ENCODE measurements at places on chromosomes 11 and 22.

- no peak overlapping the region for H3K4me3 ChIP-seq
- DNase-seq = no peak
- H3K27me3 ChIP-seq = no peaks in the 10 kb centered on the region
Measured at GRCh38 chr11:10493041-10493663, 38.1 kb downstream of the AMPD3 start.

DNA sequence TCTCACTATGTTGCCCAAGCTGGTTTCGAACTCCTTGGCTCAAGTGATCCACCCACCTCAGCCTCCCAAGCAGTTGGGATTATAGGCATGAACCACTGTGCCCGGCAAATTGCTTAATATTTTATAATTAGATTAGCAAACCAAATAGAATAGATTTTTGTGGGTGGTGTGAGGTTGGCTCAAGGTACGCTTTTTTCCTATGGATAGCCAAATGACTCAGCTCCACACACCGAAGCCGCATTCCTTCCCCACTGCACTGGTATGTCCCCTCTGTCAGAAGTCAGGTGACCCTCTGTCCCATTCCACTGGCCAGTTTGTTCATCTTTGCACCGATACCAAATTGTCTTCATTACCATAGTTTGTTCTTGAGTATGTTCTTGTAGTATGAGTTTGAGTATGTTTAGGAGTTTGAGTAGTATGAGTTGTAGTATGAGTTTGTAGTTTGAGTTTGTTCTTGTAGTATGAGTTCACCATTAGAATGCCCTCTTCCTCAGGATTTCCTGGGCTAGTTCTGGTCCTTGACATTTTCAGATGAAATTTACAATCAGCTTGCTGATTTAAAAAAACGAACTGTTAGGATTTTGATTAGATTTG is 19.4 kb downstream of the SUSD2 start:
- no peaks in the 10 kb centered on the region for H3K27me3 ChIP-seq
- peaks cover 7% of the 10 kb centered on the region for H3K4me1 ChIP-seq
- H3K27ac ChIP-seq = peak overlapping the region; percentile 79
- no peak overlapping the region for H3K4me3 ChIP-seq
- H3K36me3 ChIP-seq = no peaks in the 10 kb centered on the region

GRCh38 chr11:7143908-7144307 is 55.1 kb downstream of the RBMXL2 start:
- H3K4me1 ChIP-seq = no peaks in the 10 kb centered on the region
- peak; percentile 43 for DNase-seq
- H3K36me3 ChIP-seq = no peaks in the 10 kb centered on the region
- H3K27me3 ChIP-seq = 0 out of 2 replicates have a peak, but pooled peaks cover 9% of the 10 kb centered on the region
- H3K27ac ChIP-seq = no peak overlapping the region

- no peaks in the 10 kb centered on the region for H3K27me3 ChIP-seq
- H3K4me3 ChIP-seq = no peak overlapping the region
- H3K36me3 ChIP-seq = no peaks in the 10 kb centered on the region
- no peaks in the 10 kb centered on the region for H3K4me1 ChIP-seq
Measured at GRCh38 chr22:47055921-47056320, 293.5 kb downstream of the TBC1D22A start.

DNA sequence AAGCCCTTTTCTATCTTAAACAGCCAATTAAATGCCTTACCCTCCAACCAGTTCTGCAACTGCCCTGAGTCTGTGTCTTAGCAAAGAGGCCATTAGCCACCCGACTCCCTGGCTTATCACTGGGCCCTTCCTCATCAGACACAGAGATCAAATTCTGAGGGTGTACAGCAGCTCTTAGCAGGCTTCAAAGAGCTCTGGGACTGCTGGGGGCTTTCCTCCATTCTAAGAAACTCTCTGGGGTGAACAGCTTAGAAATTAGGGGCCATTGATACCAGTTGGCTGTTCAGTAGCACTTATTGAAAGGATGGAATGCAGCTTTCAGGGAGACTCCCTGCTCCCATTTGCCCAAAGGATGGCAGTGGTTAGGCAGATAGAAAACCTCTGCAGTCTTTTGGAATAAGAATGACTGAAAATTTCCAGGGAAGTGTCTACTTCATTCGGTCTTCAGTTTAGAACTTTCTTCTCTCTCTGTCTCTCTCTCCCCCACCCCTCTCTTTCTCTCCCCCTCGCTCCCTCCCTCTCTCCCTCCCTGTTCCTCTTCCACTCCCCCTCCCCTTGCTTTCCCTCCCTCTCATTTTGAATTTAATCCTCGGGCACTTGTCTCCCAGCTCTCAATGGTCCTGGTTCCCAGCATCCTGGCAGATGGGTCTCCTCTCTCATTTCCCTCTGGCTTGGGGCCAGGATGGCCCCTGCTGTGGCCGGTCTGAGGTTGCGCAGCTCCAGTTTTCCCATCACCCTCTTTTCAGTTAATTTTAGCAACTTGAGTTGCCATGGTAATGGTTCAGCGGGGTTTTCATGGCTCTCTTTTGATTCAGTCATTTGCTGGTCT is 76.4 kb downstream of the COMMD9 start:
- H3K27me3 ChIP-seq = no peaks in the 10 kb centered on the region

GRCh38 chr11:106683435-106683834 is 334.8 kb downstream of the GUCY1A2 start:
- H3K4me3 ChIP-seq = no peak overlapping the region
- no peak for DNase-seq
- H3K27ac ChIP-seq = no peak overlapping the region
- H3K4me1 ChIP-seq = no peaks in the 10 kb centered on the region
- no peaks in the 10 kb centered on the region for H3K36me3 ChIP-seq

GRCh38 chr11:47257517-47258316 is at the start of gene NR1H3:
NR1H3 (plus strand) TSS chr11:47257996; CDS start chr11:47259217, 1,221 bp downstream.
- peaks cover 32% of the 10 kb centered on the region for H3K4me1 ChIP-seq
- H3K27me3 ChIP-seq = no peaks in the 10 kb centered on the region
- no peak for DNase-seq

GRCh38 chr11:104096900-104097299 is 60.5 kb downstream of the DDI1 start:
- no peaks in the 10 kb centered on the region for H3K36me3 ChIP-seq
- H3K4me3 ChIP-seq = no peak overlapping the region
- H3K27ac ChIP-seq = no peak overlapping the region
- no peak for DNase-seq
- no peaks in the 10 kb centered on the region for H3K27me3 ChIP-seq

- H3K4me3 ChIP-seq = no peak overlapping the region
- H3K36me3 ChIP-seq = no peaks in the 10 kb centered on the region
- H3K4me1 ChIP-seq = no peaks in the 10 kb centered on the region
- H3K27ac ChIP-seq = no peak overlapping the region
Measured at GRCh38 chr22:24683691-24684090, 80.7 kb downstream of the GGT1 start.

DNA sequence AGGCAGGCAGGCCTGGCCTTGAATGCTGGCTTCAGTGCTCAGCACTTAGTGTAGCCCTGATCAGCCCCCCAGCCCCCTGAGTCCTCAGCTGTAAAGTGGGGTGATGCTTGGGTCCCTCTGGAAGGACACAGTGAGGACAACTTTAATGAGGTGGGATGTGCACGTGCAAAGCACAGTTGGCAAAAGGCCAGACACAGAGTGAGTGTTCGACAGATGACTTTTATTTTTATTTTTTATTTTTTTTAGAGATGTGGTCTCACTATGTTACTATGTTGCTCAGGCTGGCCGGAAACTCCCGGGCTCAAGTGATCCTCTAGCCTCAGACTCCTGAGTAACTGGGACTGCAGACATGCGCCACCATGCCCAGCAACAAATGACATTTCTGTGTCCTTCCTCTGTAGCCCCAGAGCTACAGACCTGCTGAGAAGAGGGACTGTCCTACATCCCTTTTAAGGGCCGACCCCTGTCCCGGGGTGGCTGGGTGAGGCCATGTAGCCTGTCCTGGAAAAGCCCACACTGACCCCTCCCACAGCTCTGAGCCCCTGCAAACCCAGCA is 6.9 kb upstream of the C11orf96 start:
- no peak for DNase-seq
- H3K27me3 ChIP-seq = no peaks in the 10 kb centered on the region
- no peak overlapping the region for H3K4me3 ChIP-seq
- no peak overlapping the region for H3K27ac ChIP-seq
- H3K36me3 ChIP-seq = no peaks in the 10 kb centered on the region

GRCh38 chr11:74142624-74143023 is 28.2 kb downstream of the C2CD3 start:
- no peak overlapping the region for H3K4me3 ChIP-seq
- peaks cover 57% of the 10 kb centered on the region for H3K4me1 ChIP-seq
- no peaks in the 10 kb centered on the region for H3K27me3 ChIP-seq
- no peak for DNase-seq
- H3K36me3 ChIP-seq = no peaks in the 10 kb centered on the region

DNA sequence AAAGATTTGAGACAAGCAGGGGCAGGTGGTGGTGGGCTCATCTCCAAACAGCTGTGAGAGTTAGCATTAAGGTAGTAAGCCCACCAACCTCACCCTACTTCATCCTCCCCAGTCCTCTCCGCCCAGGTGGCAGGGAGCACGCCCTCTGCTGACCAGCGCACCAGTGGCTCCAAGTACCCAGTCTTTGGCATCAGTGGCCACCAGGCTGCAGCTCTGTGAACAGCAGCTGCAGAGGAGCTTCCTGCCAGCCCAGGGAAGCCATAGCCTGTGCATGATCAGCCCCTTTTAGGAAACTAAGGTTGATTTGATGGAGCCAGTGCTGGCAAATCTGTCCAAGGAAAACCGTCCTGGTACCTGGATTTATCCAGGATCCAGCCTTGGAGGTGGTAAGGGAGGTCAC is 21.7 kb downstream of the CAVIN3 start:
- DNase-seq = no peak
- no peaks in the 10 kb centered on the region for H3K4me1 ChIP-seq
- H3K36me3 ChIP-seq = no peaks in the 10 kb centered on the region
- H3K4me3 ChIP-seq = no peak overlapping the region

- no peak for DNase-seq
- H3K27me3 ChIP-seq = no peaks in the 10 kb centered on the region
- H3K4me1 ChIP-seq = no peaks in the 10 kb centered on the region
- H3K4me3 ChIP-seq = no peak overlapping the region
- H3K36me3 ChIP-seq = no peaks in the 10 kb centered on the region
- H3K27ac ChIP-seq = no peak overlapping the region
Measured at GRCh38 chr11:122004446-122004845, 111.6 kb downstream of the BLID start.

DNA sequence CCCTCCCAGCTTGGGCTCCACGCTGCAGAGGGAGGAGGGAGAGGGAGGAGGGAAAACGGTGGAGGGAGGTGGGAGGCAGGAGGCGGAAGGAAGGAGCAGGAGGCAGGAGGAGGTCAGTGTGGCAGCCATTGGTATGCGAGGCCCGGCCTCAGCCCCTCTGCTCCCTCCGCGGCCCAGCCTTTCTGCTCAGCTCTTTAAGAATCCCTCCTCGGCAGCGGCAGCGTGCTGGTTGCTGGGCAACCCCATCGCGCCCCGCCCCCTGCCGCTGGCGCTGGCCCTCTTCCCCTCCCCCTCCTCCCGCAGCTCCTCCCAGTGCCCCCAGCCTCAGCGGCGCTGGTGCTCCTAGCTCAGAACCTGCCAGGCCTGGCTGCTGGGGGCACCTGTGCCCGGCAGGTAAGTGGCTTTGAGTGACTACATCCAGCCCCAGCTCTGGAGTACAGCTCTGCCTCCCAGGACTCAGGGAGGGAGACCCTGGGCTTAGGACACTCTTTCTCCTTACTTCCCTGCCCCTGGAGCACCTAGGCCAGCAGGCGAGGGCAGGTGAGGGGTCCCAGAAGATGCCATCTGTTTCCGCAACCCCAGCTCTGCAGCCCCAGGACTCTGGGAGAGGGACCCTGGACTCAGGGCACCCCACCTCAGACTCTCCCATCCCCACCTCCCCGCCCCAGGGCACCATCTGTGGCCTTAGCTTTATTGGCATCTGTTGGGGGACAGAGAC is 7.2 kb upstream of the FLRT1 start:
- H3K4me3 ChIP-seq = no peak overlapping the region
- no peak overlapping the region for H3K27ac ChIP-seq
- no peaks in the 10 kb centered on the region for H3K27me3 ChIP-seq
- no peaks in the 10 kb centered on the region for H3K36me3 ChIP-seq
- H3K4me1 ChIP-seq = peaks cover 7% of the 10 kb centered on the region

DNA sequence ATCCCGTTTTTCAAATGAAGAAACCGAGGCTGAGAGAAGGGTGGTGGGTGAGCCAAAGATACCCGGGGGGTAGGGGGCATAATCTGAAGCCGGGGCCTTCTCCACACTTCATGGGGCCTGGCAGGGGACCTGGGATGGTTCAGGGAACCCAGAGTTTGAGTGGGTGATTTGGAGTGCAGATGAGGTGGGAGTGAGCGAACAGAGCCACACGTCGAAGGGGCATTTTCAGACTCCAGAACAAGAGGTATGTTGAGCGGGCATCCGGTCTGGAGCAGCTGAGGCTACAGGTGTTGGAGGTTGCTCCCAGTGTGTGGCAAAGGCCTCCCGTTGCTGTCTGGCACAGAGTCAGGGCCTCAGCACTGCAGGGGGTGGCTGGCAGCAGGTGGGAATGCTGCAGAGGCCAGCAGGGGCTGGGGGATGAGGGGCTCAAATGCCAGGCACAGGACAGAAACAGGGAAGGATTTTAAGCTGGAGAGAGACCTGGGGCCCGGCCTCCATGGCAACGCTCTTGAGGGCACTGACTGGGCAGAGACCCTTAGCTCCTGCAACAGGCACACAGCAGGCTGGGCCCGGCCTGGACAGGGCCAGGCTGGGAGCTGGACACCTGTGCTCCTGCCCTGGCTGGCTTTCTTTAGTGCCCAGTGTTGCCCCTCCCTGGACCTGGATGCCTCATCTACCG is 46.2 kb downstream of the WNT11 start:
- no peaks in the 10 kb centered on the region for H3K27me3 ChIP-seq
- no peak for DNase-seq
- H3K4me1 ChIP-seq = peaks cover 4% of the 10 kb centered on the region
- no peak overlapping the region for H3K4me3 ChIP-seq

- H3K27ac ChIP-seq = no peak overlapping the region
- no peak for DNase-seq
- H3K27me3 ChIP-seq = no peaks in the 10 kb centered on the region
- H3K4me1 ChIP-seq = 0 out of 2 replicates have a peak, but pooled peaks cover 5% of the 10 kb centered on the region
- no peaks in the 10 kb centered on the region for H3K36me3 ChIP-seq
Measured at GRCh38 chr22:17672417-17672991, 33.9 kb downstream of the BCL2L13 start.

GRCh38 chr22:45639747-45640102 is 31.9 kb upstream of the ATXN10 start:
- H3K4me3 ChIP-seq = no peak overlapping the region
- no peaks in the 10 kb centered on the region for H3K36me3 ChIP-seq
- no peak overlapping the region for H3K27ac ChIP-seq
- H3K4me1 ChIP-seq = no peaks in the 10 kb centered on the region

DNA sequence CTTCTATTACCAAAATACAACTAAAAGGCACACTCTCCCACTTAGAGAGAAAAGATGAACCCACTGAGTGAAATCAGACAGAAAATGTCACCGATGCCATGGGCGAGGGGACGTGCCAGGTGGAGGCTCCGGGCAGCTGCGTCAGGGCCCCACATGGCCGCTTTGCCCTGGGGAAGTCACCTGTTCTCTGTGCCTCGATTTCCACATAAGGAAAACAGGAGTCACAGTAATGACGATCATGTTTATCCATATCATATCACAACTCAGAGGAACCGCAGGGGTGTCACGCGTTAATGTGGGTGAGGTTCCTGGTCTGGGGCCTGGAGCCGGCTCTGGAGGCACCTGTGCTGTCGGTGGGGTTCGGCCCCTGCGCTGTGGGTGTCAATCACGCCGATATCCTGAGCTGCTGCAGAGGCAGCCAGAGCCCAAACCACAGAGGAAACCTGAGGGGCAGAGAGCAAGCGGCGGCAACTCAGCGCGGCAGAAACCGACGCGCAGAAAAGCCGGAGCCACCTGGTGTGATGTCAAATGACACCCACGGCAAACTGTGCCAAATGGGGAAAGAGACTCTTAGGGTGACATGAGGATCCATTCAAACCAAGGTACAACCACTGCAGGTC is 243.7 kb downstream of the BRD1 start:
- no peak overlapping the region for H3K27ac ChIP-seq
- H3K36me3 ChIP-seq = no peaks in the 10 kb centered on the region
- H3K4me3 ChIP-seq = no peak overlapping the region
- DNase-seq = no peak
- no peaks in the 10 kb centered on the region for H3K4me1 ChIP-seq
- no peaks in the 10 kb centered on the region for H3K27me3 ChIP-seq

Measured in Panc1 (cell line).